Right hindlimb (tissue), 1 donor: ENCODE measurements at places on chromosomes 2 and 18.

GRCh38 chr18:2518473-2518872, 52.8 kb downstream of the METTL4 start:
- DNase-seq, result no peak

- DNase-seq, result no peak
These were observed 65.8 kb downstream of the ALPK2 start for GRCh38 chr18:58562999-58563667.

GRCh38 chr2:147845411-147845971, 662 bp downstream of the ACVR2A start:
- peak; percentile 15 for DNase-seq

DNA sequence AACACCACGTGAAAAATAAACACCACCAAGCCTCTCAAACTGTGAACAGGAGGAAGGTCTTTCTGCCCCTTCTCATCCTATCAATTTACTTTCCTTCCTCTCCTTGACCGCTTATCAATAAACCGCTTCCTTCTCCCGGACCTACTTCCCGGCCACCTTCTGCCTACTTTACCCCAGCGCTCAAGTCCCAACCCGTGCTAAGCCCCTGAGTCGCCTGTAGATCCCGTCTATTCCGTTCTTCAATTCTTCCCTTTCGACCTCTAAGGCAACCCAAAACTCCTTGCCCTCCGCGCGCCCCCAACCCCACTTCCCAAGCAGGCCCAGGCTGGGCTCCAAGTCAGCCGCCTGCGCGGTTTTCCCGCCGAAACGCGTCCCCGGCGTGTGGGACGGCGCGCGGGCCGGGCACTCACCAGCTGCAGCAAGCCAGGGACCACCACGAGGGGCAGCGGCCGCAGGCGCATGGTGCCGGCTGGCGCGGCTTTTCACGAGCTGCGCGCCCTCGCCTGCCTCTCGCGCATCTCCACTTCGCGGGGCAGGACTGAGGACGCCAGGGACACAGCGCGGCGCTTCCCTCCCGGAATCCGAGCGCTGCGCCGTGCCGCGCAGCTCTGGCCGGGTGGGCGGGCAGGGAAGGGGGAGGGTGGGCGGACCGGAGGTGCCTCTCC, at the start of gene NXPH2:
NXPH2 (minus strand) TSS at position 610 of the 665 bp plus-strand sequence; CDS start at position 461, 149 bp downstream.
- DNase-seq, result no peak

DNA sequence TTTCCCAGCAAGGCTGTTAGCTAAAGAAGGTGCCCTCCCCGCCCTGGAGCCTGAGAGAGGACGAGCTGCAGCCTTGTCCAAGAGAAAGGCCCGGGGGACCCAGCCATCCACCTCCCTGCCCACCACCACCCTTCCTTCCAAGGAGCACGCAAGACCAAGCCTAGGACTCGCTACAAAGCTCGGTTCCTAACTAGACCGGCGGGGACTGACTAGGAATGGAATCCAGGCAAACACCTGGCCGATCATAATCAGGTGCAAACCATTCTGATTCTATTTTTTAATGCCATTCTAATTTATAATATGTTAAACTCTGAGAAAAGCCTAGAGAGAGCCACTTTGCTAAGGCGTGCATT, 19.7 kb upstream of the TUBB6 start:
- no peak for DNase-seq

GRCh38 chr2:42102591-42103450, 55.0 kb downstream of the PKDCC start:
- no peak for DNase-seq

DNA sequence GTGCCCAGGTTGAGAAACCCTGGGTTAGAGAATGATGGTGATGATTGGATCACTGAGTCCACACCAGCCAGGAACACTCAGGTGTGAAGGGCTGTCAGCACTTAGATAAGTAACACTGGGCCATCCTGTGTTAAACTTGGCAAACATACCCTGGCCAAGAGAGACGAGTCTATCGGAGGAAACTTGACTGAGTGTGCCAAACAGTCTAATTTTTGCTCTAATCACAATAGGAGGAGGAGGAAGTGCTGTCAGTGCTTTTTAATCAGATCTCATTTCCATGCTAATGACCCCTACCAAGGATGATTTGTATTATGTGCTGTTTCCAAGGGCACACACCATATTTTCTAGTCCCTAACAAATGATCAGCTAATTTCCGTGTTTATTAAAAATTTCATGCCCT, 63.8 kb upstream of the SEC11C start:
- DNase-seq, result no peak

DNA sequence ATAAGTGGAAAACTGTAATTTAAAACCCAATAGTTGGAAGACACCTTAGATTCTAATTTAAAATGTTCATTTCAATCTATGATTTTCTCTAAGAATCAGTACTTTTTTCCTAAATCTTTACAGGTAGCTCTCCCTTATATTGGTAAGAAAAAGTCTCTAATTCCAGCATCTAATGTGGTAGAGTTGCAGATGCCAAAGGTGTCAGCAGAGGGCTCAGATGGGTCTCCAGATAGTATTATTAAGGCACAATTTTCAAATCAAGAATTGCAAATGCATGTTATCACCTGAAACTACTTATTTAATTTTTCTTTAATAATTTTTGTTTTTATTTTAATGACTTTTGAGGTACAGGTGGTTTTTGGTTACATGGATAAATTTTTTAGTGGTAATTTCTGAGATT, 25.5 kb upstream of the ITGA4 start:
- no peak for DNase-seq

DNA sequence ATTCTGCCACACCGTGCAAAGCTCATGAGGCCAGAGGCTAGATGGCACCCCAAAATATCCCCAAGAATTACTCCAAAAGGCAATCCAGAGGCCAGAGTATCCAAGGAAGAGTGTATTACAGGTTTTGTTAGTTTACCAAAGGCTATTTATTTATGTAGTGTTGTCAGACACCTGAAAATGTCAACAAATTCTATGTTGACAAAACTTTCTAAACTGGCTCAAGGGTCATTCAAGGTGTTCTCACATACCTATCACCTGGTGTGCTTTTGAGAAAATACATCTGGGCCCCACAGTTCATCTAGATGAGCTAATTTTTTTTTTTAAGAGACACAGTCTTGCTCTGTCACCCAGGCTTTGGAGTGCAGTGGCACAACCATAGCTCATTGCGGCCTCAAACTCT, 12.4 kb upstream of the DTNB start:
- DNase-seq, result no peak

DNA sequence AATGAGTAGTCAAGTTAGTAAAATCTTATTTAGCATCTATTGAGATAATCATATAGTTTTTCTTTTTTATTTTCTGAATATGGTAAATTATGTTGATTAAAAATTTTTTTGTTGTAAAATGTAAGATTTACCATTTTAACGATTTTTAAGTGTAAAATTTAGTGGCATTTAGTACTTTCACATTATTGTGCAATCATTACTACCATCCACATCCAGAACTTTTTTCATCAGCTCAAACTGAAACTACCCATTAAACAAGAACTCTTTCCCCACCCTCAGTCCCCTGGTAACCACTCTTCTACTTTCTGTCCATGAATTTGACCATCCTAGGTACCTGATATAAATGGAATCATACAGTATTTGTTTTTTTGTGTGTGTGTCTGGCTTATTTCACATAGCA, 11.1 kb downstream of the RAB3GAP1 start:
- DNase-seq, result no peak

DNA sequence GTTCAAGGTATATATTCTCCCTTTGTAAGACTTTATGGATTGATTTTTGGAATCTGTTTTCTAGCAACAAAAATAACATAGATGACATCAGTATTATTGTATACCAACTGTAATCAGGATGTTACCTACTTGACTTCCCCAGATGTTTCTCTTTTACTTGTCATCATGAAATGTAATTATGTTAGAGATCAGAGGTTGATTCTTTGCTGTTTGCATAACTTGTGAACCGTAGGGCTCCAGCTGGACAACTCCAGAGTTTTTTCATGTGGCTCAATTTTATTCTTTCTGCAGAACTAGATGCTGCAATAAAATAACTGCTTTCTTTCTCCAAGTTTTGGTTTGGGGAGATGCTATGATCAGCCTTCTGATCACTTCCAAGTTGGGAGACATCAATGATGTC, 58.1 kb downstream of the SPOPL start:
- DNase-seq, result no peak

GRCh38 chr18:57432751-57433400, 2.3 kb upstream of the ONECUT2 start:
- DNase-seq, result no peak

DNA sequence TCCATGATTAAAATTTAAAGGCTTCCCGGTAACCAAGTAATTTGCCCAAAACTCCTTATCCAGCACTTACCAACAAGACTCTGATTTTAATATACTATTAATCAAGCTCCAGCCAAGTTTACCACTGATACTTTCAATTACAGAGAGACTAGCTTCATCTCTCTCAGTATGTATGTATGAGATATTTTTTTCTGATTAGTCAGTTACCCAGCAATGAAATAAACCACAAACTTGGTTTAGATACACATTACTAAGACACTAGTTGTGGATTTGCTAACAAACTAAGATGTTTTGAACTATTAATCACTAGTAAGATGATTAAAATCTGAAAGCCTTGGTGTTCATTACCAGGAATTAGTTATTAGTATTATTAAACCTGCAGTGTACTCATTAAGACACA, 1272.2 kb upstream of the ACVR2A start:
- no peak for DNase-seq

GRCh38 chr2:192208848-192209247, 14.1 kb upstream of the TMEFF2 start:
- no peak for DNase-seq

- no peak for DNase-seq
These were observed 14.5 kb downstream of the RPS27A start for GRCh38 chr2:55247025-55247424.

GRCh38 chr2:98806236-98806697, 75.3 kb upstream of the MGAT4A start:
- DNase-seq, result peak; percentile 82

DNA sequence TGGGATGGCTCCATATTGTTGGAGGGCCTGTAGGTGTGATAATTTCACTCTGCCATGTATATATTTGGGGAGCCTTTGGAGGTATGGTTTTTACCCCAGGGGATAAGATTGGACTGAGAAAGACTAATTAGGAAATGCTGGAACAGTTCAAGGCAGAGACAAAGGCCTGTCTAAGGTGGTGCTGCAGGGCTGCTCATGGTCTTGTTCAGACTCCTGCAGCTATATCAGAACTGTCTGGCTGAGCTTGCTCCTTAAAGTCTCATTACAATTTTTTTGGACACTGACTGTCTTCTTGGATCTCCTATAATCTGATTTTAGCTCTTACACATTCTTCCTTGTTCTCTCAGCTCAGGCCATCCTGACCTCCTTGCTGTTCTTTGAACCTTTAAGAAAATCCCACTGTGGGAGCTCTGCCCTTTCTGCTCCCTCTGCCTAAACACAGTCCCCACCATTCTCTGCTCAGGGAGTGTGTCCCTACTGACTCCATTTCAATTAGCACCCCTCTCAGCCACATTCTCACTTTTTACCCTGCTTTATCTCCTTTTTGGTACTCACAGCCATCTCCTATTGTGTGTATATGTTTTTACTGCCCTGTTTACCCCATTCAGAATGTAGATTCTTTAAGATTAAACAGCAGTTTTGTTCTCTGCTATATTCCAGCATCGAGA, 468.7 kb upstream of the FANCL start:
- no peak for DNase-seq

- DNase-seq, result no peak
These were observed 202.9 kb downstream of the FBXO15 start for GRCh38 chr18:73944715-73945114.

DNA sequence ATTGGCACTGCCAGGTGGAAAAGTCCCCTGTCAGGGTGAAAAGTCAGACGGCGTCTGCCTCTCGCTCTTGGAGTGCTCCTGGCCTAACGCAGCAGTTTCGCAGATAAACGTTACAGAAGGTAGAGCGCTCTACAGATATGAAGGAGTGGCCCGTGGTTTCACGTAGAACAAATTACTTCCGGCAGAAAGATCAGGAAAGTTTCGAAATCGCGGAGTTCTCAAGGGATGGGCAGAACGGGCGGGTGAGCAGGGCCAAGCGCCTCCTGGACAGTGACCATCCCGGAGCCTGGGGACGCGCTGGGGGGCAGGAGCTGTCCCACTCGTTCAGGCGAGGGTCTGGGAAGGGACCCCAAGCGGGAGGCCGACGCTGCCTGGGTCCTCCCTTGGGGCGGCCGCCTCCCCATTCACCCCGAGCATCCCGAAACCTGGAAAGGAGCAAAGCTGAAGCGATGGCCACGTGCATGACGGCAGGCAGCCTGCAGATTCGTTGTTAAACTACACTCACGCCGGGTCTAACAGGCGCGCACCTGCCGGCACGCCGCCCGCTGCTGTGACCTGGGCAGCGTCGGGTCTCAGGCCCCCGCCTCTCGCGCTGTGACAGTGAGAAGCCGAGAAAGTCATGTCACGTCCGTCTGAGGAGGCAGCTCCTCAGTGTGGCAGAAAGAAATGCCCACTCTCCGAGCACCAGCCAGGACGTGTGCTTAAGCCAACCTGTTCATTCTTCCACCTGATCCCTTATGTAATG, 122.9 kb upstream of the SALL3 start:
- DNase-seq, result no peak

DNA sequence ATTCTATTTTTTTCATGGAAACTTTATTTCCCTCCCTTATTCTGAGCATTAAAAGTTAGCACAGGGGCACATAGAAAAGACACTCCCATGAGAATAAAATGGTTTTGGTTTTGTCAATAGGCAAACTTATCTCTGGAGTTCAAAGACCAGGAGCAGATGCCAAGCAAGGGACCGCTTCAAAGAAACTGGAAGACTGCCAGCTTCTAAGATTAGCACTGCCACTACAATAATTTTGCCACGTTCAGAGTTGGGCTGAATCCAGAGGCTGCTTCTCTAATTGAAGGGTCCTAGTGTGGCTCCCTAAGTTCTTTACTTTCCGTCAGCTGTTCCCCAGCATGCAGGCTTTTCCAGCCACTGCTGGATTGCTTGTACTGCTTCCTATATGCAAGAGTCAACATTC, 681.0 kb upstream of the GCFC2 start:
- DNase-seq, result peak; percentile 20

GRCh38 chr18:77069931-77070330, 62.7 kb downstream of the MBP start:
- no peak for DNase-seq

DNA sequence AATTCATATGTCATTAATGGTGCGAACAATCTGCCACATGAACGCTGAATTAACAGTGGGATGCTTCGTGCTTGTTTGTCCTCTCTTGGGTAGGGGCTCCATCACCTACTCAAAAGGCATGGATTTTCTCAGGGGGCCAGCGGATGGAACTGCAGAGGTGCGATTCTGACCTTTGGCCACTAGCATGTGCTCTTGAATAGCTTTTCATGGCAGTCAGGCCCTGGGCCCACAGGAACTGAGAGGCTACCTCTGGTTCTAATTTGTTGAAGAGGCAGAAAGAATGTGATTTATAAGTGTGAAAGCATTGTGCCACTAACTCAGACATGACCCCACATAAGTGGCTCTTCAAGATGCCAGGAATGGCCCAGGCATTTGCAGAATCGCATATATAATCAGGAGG, 283.2 kb downstream of the INSIG2 start:
- peak; percentile 38 for DNase-seq

DNA sequence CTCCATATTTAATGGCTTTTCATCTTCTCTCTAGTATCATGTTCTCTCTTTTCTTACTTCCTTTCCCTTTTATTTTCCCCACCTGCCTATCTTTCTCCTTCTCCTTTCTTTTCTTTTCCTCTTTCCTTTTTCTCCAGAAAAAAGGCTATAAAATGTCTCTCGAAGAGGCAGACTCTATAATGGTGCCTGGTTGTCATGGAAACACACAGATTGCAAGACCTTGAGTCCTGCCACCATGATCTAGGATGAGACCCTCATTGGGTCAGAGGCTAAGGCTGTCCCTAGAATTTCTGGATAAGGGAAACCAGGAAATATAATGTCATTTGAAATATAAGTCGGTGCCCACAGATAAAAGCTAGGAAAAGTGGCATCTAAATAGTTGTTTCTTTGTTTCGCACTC, 36.5 kb upstream of the LHCGR start:
- no peak for DNase-seq

GRCh38 chr2:24920098-24920808, at the start of gene ADCY3:
TSS of gene ADCY3 (minus strand) at chr2:24920237. CDS start at chr2:24918987, 1,250 bp downstream.
- DNase-seq, result peak; percentile 66
